Breast epithelium (tissue), 4 donors: ENCODE measurements at places on chromosomes 2 and 18.

GRCh38 chr2:160486341-160486740, 7.3 kb downstream of the RBMS1 start:
- no peak for DNase-seq

GRCh38 chr2:209757163-209757562, 14.5 kb upstream of the UNC80 start:
- no peak for DNase-seq

DNA sequence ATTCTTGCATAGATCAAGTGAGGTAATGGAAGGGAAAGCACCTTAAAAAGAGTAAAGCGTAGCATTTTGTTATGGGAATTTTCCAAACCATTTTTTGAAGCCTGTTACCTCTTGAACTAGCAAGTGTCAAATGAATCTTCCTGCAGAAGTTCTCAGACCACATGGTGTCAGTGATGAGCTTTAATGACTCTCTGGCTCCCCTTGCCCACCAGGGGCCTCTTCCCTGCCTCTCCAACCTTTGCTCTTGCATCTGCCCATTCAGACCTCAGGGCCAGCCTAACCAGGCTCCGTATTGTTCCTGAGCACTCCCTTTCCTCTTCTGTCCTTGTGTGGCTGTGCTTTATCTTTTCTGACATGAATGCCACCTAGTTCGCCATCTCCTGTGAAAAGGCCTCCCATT, 155.9 kb downstream of the DIS3L2 start:
- DNase-seq, result no peak

DNA sequence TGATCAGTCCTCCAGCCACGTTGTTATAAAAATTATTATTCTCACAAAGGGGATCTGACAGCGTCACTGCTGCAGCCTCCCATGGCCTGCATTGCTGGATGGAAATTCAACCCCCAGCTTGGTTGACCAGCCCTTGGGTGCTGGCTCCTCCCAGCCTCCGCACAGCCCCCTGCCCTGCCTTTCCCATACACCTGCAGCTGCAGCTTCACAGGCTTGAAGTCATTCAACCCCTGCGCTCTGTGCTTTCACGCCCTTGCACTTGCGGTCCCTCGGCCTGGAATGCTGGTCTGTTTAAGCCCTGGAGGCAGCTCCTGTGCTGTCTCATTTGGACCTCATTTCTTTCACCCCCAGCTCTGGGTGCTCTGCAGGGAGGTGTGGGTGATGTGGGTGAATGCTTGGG, 860 bp upstream of the CD8A start:
- no peak for DNase-seq

DNA sequence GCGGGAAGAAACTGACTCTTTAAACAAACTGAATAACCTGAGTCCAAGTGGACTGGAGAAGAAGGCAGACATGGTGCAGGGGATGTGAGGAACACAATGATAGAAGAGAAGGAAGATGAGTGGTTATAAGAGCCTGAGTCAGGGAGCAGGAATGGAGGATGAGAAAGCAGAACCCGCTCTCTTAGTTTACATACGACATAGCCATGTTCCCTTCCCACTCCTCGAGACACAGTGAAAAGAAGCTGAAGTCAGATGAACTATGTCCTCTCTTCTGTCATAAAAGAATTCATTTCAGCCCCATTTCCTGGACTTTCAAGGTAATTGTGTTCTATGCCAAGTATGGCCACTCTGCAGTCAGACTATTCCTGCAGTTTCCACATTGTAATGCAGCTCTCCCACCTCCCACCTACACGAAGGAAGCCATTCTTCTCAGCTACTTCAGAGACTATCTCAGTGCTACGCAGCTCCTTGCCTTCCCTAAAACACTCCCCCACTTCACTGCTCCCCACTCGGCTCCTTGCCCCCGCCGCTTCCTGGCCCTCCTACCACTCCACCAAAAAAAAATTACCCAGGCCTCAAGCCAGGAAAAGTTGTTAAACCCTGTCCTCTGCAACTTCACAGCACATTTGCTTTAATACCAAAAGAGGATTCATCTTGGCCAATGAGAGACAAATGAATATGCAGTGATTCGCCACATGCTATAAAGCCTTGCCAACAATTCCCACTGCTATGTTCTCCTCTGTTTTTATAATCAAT, 323.4 kb upstream of the EPHA4 start:
- no peak for DNase-seq

- DNase-seq, result no peak
Measured at GRCh38 chr2:35199298-35199697, 1156.3 kb upstream of the CRIM1 start.

GRCh38 chr2:129623783-129624182, 355.7 kb upstream of the RAB6C start:
- no peak for DNase-seq

DNA sequence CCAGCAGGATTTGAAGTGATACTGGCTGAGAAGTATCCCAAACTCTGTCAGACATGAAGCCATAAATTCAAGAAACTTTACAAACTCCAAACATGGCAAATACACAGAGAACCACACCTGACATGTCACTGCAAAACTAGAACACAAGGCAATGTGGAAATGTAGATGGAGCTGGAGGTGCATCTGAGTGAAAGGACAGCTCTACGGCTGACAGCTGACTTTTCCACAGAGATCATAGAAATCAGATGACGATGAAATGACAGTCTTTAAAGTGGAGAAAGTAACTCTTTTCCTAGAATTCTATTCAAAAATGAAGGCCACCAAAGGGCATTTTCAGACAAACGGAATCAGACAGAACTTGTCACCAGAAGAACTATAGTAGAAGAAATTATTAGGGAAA, 97.5 kb downstream of the LDLRAD4 start:
- no peak for DNase-seq

DNA sequence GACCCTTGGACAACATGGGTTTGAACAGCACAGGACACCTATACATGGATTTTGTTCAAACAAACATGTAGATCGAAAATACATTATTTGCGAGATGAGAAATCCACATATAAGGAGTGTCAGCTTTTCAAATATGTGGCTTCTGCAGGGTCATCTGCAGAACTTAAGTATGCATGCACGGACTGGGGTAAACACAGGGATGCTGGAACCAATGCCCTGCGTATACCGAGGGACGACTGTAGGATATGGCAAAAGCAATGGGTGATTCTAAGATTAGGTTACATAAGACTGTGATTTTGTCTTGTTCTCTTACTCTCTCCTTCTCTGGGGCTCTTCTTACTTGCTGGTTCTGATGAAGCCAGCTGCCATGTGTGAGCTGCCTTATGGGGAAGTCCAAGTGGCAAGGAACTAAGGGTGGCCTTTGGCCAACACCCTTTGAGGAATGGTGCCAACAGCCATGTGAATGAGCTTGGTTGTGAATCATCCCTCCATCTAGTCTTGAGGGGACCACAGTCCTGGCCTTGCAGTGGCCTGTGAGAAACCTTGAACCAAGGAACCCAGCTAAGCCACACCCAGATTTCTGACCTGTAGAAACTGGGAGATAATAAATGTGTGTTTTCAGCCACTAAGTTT, 66.5 kb downstream of the EVA1A start:
- no peak for DNase-seq

DNA sequence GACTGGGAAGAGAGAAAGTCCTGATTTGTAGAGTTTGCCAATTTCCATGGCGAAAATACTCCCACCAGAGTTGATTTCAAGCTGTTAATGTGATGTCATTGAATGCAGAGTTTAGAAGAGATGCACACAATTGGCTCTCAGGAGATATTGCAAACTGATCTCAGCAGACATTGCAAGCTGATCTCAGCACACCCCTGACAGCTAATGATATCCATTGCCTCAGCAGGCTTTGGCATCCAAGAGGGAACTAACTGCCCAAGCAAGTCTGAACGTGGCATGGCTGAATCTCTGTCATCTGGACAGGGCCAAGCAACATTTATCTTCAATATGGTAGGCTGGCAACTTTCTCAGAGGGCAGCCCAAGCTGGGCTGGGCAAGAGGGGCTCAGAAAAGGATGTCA, 78.4 kb upstream of the CYP1B1 start:
- DNase-seq, result no peak

- no peak for DNase-seq
Measured at GRCh38 chr18:11504962-11505361, 104.4 kb upstream of the SLC35G4 start.
